Endothelial cell of umbilical vein (primary cell): ENCODE measurements at places on chromosomes 3 and 15. TPM values are rescaled to one million over a fixed set of nuclear protein-coding genes. Genes with fewer than 3 reads are reported as not detected.

GRCh38 chr15:64111679-64112050, 15.9 kb downstream of the SNX1 start:
- DNase-seq = no peak

GRCh38 chr15:55168350-55168974, 28.3 kb downstream of the RSL24D1 start:
- peak; percentile 77 for DNase-seq

DNA sequence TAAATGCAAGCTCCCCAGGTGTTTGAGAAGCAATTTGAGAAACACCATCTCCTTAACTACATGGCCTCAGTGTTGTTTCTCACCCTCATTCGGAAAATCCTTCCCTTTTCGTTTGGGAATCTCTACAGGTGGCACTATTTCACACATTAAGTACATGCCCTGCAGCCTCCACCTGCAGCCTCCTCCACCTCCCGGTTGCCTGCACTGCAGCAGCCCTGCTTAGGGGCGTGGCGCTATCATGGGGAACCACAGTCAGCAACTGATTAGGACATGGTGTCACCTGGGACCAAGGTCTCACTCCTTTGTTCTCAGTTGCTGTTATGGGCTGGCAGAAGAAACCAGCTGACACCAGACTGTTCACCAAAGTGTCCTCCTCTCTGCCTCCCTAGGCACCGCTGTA, 11.7 kb upstream of the ZNF774 start:
- DNase-seq = no peak

- no peak for DNase-seq
Observed at GRCh38 chr15:95646484-95647273, 683.8 kb upstream of the NR2F2 start.

DNA sequence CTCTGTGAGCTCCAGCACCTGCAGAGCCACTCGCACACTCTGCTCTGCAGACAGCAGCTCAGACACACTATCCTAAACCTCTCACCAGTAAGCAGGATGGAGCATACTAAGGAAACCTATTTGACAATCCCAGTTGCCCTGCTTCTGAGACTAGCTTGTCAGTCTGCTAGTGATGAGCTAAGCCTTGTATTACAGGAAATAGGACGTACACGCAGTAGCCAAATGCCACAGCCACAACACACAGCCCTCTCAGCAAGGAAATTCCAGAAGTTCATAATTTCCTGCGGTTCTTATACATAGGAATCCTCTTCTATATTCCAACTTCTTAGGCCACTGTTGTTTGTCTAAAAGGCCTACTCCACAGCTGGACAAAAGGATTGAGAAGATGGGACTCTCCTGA, 74.5 kb downstream of the MYLK start:
- DNase-seq = peak; percentile 80

- DNase-seq = peak; percentile 77
Observed at GRCh38 chr3:141460097-141460704, 26.6 kb upstream of the RASA2 start.

- DNase-seq = no peak
Observed at GRCh38 chr3:127068871-127069270, 86.0 kb downstream of the PLXNA1 start.

DNA sequence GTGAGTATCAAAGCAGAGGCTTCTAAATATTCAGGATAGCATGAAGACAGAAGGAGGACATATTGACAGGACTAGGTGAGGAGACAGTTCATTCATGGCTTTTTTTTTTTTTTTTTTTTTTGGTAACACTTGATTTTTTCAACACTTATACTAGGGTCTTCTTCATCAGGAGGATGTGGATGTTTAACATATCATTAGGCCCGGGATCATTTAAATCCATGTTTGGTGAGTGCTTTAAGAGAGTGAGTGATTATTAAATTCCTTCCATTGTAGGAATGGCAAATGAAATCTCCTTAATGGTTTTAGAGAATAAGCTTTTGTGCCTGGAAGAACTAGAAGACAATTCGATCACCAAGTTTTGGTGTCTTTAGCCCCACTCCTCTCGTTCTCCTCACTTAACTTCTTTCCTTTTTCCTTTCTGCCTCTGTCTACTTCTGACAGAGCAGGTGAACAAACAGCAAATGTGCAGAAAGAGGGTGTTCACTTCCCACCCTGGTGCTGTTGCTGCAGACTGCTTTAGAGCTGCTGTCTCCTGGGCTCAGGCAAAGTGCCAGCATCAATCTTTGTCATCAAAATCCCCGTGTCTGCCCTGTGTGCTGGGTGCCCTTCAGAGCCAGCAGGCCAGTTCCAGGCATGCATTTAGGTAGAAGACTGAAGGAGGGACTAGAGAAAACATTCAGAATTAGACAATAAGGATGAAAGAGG, 35.6 kb upstream of the RAB11A start:
- DNase-seq = peak; percentile 66

GRCh38 chr15:49135911-49136310, 19.5 kb downstream of the COPS2 start:
- peak; percentile 81 for DNase-seq

- DNase-seq = no peak
Observed at GRCh38 chr3:52891615-52892081, 5.7 kb downstream of the STIMATE start.

GRCh38 chr3:109195815-109196214, 59.3 kb downstream of the C3orf85 start:
- no peak for DNase-seq

DNA sequence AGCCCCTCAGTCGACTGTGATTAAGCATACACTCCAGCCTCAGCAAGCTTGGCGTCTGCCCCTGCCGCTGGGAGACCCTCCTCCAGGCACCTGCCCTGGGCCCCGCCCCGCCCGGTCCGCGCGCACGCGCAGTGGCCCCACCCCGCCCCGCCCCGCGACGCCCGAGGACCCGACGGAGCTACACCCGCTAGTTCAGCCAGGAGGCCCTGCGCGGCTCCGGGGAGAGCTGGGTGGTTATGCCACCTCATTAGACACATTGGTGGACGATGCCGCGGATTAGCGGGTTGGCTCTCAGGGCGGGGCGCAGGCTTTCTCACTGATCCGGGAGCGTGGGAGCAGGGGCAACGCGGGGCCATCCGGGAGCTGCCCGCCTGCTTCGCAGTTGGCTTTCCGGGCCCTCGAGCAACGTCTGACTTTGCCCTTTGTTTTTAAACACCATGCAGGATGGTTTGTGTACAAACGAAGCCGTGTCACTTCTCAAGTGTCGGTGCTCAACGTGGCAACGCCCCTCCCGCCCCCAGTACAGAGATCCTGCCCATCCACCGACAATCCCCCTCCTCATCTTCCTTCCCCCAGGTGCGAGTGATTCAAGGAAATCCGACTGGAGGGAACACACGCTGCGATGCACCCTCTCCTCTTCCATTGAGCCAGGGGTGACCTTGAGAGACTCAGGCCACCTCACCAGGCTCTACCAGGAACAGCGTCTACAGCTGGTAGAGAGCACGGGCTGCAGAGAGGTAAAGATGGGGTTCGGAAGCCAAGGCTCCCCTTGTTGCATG, 109.3 kb downstream of the SHQ1 start:
- DNase-seq = peak; percentile 37

SI gene
- not detected in 2 replicates for polyA plus RNA-seq

GOLGA8Q gene
- 0.06 and 0.46 TPM in 2 replicates for polyA plus RNA-seq

CD86 gene
- polyA plus RNA-seq = not detected in 2 replicates

EOMES gene
- not detected in 2 replicates for polyA plus RNA-seq
